ENCODE measurements at places on chromosomes 4 and X. TPM values are rescaled to one million over a fixed set of nuclear protein-coding genes. Genes with fewer than 3 reads are reported as not detected.

- ATAC-seq, result no peak
These were observed 492.1 kb downstream of the PACRGL start for GRCh38 chr4:21192367-21192766.

DNA sequence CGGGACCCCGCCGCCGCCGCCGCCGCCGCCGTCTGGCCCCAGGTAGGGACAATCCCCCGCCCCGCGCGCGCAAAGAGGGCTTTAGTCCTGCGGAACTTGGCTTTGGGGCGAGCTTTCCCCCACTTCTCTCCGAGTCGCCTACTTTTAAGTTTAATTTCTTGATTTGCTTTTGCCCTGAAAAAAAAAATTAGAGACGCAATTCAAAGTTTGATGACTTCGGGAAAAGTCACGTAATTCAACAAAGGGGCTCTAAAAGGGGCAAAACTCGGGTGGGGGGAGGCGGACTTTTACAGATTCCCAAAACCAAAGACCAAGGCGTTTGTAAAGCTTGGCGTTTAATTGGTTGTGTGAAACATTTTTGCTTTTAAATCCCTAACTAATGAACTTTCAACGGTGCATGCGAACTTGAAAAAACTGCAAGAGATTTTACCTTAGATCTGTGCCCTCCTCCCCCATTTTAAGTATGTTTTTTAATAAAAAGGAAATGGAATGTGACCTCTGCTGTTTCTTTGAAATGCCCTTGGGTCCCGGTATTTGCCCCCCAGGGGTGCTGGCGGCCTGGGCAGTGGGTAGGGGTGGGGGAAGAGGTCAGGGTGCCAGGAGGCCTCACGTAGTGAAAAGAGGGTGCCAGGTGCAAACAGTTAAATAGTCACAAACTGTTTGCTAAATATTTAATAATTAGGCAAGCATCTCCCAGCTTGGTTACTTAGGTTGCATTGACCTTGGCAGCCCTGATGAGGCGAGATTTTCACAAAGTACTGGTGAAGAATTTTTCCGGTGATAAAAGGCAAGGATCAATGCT, 209.7 kb downstream of the NWD2 start:
- no peak for ATAC-seq

DNA sequence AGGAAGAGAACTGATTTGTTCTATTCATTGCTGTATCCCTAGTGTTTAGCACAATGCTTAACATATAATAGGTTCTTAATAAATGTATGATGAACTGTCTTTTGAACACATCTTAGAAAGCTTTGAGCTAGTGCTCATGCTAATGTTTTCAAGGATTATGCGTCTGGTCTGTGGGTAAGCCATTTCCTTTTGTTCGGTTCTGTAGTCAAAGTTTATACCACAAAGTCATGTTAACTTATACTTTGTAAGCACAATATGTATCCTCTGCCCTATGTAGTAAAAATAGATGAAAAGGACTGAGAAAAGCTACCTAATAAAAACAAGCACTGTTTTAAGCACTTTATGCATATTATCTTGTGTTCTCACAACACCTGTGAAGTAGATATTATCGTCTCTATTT, 301.9 kb downstream of the GLUD2 start:
- ATAC-seq, result no peak

DNA sequence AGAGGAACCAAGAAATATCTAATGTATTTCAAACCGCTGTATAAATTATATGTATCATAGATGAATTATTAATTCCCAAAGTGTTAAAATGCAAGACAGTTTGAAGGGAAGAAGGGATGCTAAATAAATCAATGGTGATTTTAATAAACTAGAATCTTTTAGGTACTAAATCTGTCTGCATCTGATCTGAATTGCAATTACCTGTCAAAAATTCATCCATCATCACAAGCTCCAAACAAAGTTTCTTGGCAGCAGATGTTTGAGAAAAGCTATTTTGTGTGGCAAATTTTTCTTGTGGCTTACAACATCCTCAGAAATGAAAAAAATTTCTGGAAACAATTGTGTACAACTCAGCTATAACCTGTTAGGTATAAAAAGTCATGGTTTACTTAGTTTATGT, 816.0 kb upstream of the NDST4 start:
- ATAC-seq, result no peak

DNA sequence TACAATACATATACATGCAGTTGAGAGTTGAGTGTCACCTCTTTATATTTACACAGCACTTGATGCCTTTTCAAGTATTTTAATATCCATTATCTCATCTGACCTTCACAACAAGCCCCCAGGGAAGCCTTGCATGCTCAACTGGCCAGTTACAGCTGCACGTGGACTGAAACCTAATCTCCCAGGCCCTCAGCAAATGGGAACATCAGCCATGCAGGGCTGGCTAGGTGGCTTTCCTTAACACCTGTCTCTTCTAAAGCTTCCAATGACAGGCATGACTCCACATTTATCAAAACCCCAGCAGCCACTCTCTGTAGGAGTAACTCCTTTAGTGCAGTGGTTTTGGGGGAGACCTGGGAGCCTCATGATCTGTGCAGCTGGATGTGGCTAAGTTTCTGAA, 56.4 kb downstream of the PHKA2 start:
- no peak for ATAC-seq

GRCh38 chr4:58515226-58515625, 1405.0 kb upstream of the IGFBP7 start:
- ATAC-seq, result no peak

- no peak for ATAC-seq
These were observed 16.8 kb downstream of the AFF2 start for GRCh38 chrX:148517176-148517575.

- no peak for ATAC-seq
These were observed 25.9 kb upstream of the GUCY1A1 start for GRCh38 chr4:155640751-155641150.

- peak; percentile 68 for ATAC-seq
These were observed 3.4 kb downstream of the NDP start for GRCh38 chrX:43969504-43970501.

- ATAC-seq, result no peak
These were observed 85.0 kb upstream of the FAT1 start for GRCh38 chr4:186808630-186809018.

GRCh38 chr4:84932462-84932861, 34.0 kb downstream of the WDFY3 start:
- no peak for ATAC-seq

- no peak for ATAC-seq
These were observed 71.4 kb downstream of the GATB start for GRCh38 chr4:151689211-151689991.

DNA sequence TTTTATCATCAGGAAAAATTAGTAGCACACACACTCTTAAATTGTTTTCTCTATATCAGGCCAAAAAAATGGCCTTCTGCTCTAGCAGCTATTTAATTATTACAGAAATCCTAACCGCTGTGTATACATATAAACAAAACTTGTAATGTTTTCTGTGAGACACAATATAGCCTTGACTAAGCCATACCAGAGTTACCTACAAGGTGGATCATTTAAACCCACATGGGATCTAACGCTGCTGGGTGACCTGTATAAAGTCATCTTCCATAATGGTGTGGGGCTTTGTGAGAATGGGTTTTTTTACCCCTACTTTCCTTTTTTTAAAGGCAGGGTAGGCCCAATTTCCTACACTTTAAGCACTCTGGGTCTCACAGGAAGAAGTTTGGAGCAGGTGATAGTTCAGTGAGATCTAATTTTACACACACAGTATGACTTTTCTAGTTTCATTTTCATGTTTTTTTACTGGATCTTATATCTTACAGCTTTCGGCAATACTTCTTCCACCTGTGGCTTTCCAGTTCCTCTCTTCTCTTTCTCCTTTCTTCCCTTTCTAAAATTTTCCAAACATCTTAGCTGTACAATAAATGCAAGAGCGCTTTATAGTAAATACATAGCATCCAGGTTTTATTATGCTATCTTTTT, 66.9 kb upstream of the MMAA start:
- no peak for ATAC-seq

- no peak for ATAC-seq
These were observed 42.3 kb downstream of the NIPAL1 start for GRCh38 chr4:48058617-48059530.

GRCh38 chr4:144592264-144592663, 53.7 kb upstream of the HHIP start:
- ATAC-seq, result no peak

DNA sequence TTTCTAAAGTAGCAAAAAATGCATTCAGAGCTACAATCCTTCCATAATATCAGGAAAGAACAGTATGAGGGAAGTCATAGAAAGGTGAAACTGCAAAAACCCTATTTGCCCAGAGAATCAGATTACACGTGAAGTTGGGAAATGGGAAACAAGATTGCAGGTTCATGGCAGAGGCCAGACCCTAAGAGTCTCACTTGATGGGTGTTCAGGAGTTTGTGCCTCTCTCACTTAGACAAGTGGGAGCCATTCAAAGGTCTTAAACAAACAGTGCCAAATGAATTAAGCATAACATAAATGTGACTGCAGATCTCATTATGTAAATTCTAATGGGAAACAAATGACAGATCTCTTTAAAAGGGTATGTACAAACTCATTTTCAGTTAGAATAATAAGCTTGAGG, 91.6 kb downstream of the ARAP2 start:
- no peak for ATAC-seq

DNA sequence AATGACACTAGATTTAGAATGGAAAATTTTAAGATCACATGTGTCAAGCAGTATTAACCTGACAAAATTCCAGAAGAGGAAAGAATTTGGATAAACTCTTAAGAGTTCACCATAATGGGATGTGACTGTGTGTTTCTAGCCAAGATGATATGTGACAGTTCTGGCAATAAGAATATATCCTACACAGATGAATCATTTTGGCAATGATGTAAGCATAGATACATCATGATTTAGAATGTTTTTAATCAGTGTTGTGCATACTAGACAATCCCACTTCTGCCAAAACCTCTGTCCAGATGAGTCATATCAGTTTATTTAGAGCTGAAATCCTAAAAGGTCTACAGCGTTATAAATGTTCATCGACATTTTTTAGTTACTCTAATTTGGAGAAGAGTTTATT, 48.8 kb downstream of the PTCHD1 start:
- ATAC-seq, result peak; percentile 28

SH3RF1 gene
- total RNA-seq, result 12.5 TPM

UGT8 gene
- 6.0 TPM for total RNA-seq

RASGEF1B gene
- total RNA-seq, result 27.7 TPM

SPANXA1 gene
- total RNA-seq, result not detected

H2BW2 gene
- not detected for total RNA-seq

ARAP2 gene
- total RNA-seq, result 2.1 TPM

EDA2R gene
- total RNA-seq, result 12.8 TPM

SYP gene
- 2.2 TPM for total RNA-seq

PNMA5 gene
- total RNA-seq, result not detected

KIT gene
- total RNA-seq, result 0.15 TPM

ZBED1 gene
- 17.3 TPM for total RNA-seq

NR3C2 gene
- 2.0 TPM for total RNA-seq

DEFB131A gene
- total RNA-seq, result not detected
